Skin of body (tissue), 3 donors: ENCODE measurements at places on chromosomes 1 and 21. TPM values are rescaled to one million over a fixed set of nuclear protein-coding genes. Genes with fewer than 3 reads are reported as not detected.

The PTPRU gene
- total RNA-seq: 11.2 TPM

The HAPLN2 gene
- total RNA-seq: 0.20 TPM

The TTC22 gene
- 3.6 TPM for total RNA-seq

The ALPL gene
- 4.0 TPM for total RNA-seq

The CD1B gene
- total RNA-seq: not detected

The TMEM240 gene
- total RNA-seq: 2.1 TPM

The NTRK1 gene
- total RNA-seq: 0.20 TPM

The KLHDC7A gene
- 0.30 TPM for total RNA-seq

DNA sequence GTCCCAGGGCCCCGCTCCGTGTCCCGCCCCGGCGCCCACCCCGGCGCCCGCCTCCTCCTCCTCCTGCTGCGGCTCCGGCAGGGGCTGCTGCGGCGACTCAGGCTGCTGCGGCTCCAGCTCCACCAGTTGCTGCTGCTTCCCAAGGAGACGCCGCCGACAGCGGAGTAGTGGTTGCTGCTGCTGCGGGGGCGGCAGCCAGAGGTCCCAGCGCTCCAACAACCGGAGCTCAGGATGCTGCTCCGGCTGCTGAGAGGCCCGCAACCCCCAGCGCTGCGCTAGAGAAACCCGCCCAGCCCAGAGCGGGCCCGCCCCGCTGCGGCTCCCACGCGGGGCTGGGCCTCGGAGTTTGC is 1.1 kb downstream of the CRCT1 start:
- DNase-seq: no peak

DNA sequence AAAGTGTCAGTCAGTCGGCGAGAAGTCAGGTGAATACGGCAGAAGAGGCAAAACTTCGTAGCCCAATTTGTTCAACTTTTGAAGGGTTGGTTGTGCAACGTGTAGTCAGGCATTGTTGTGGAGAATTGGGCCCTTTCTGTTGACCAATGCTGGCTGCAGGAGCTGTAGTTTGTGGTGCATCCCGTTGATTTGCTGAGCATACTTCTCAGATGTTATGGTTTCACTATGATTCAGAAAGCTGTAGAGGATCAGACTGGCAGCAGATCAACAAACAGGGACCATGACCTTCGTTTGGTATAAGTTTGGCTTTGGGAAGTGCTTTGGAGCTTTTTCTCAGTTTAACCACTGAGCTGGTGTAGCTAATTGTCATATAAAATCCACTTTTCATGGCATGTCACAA is 190.2 kb upstream of the ADAMTS5 start:
- DNase-seq: no peak

DNA sequence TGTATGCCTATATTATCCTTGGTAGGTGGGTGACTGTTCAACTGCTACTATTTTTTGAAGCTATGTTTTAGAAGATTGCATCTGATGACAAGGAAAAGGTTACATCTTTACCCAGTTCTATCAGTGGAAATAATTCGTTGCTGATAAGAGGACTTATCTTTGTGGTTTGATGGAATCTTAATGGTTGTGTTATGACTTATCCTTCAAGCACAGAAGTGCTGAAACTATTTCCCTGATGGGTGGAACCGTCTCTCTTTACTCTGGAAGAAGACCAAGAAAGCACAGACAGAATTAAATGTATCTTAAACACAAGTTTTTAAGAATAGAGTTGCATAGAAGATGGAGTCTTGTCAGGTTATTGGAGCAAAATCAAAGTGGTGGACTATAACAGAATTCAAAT is 437.7 kb upstream of the KAZN start:
- DNase-seq: no peak

- peak; percentile 28 for DNase-seq
These were observed 581 bp downstream of the SSU72 start for GRCh38 chr1:1573843-1574720.

DNA sequence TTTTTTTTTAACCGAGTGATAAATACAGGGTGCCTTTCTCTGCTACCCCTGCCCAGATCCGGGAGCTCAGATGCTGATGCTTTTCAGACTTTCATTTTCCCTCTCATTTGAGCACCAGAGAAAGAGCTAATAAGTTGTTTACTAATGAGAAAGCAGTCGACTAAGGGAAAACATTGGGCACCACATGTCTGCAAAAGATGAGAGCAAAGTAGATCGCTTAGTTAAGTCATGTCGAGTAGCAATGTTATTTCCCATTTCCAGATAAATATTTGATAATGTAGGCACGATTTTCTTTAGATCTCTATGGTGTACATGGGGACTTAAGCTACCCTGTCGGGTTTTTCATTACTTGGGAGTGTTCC is 1.2 kb downstream of the PKN2 start:
- peak; percentile 45 for DNase-seq
